KBM-7 (cell line): ENCODE measurements at places on chromosomes 2 and 18.
A peak's percentile ranks its signal among the peaks of the same experiment; 100 is the strongest.

- no peak for DNase-seq
Observed at GRCh38 chr2:223100061-223100511, 48.1 kb downstream of the KCNE4 start.

DNA sequence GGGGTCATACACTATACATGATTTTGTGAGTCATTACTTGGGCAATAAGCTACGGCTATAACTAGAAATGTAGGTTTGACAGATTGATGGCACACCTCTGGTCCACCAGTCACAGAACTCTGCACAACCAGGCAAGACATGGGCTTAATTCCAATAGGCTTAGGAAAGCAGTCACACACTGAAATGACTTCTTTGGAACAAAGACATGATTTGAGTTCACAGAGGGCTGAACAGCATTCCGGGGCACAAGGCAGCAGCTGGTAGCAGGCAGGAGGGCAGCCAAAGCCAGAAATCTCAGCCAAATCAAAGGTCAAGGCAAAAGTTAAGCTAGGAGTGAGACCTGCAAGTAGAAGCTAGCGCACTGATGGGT, 27.4 kb downstream of the FABP1 start:
- no peak for DNase-seq

- DNase-seq = no peak
Observed at GRCh38 chr2:16899958-16900357, 234.3 kb upstream of the CYRIA start.

GRCh38 chr2:198137733-198138132, 333.3 kb downstream of the PLCL1 start:
- no peak for DNase-seq

- DNase-seq = no peak
Observed at GRCh38 chr2:196410008-196410407, 229.5 kb upstream of the CCDC150 start.

GRCh38 chr2:222433332-222434173, 9.2 kb downstream of the SGPP2 start:
- DNase-seq = no peak

DNA sequence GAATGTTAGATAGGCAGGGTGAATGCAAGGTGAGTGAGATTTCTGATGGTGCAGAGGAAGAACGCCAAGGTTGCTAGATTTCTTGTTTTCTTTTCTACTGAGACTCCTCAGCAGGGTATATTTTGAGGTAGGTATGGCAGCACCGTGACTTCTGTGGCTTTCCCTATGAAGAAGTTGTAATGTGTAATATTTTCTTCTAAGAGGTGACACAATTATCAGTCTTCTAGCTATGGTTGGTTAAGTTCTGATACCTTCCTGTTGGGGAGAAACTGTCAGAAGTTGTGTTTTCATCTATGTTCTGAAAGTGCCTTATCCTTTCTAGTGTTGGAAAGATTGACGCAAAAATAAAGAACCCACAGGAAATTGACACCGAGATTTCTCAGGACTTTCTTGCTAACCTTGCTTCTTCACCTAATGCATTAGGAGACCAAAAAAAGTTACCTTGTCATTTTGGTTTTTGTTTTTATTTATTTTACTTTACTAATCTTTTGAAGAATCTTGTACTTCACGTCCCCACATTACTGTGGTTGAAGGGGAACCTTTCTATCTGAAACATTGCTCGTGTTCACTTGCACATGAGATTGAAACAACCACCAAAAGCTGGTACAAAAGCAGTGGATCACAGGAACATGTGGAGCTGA, 11.9 kb downstream of the IL18R1 start:
- no peak for DNase-seq

GRCh38 chr2:11270891-11271290, 73.5 kb downstream of the ROCK2 start:
- no peak for DNase-seq

- DNase-seq = no peak
Observed at GRCh38 chr2:11624893-11625292, 45.1 kb downstream of the NTSR2 start.

- DNase-seq = no peak
Observed at GRCh38 chr18:24515721-24516120, 55.3 kb downstream of the HRH4 start.

- DNase-seq = no peak
Observed at GRCh38 chr2:62643100-62643471, 62.4 kb upstream of the EHBP1 start.

- no peak for DNase-seq
Observed at GRCh38 chr2:71675296-71675695, 221.9 kb downstream of the DYSF start.

DNA sequence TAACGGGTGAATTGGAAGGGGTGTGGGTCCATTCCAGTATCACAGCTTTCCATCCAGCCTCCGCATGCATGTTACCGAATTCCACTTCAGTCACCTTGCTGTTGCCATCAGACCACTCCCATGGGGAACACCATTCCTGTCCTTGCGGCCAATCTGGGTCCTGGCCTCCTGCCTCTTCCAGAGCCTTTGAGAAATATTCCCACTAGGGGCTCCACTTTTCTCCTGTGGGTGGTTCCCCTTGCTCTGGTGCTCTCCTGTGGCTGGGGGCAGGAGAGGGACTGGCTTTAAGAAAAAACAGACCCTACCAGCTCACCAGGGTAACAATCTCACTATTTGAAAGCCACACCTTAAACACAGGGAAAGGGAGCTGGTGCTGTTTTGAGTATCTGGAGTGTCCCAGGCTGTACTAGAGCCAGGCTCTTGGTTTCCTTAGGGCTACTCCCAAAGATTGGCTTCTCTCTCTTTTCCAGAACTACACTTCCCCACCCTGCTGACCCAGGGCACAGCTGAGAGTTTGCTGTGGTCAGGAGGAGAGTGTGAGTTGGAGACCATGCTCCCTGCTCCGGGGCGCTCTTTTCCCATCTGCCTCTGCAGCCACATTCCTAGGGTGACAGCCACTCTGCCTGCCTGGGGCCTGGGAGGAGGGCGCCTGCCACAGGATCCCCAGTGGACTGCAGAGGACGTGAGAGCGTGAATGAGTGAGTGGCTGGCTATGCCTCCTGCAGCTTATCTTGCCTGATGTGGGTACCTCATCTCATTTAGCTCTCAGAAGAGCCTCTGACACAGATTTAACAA, 460.8 kb upstream of the HS6ST1 start:
- DNase-seq = no peak

GRCh38 chr2:84327645-84328249, 131.3 kb downstream of the SUCLG1 start:
- DNase-seq = no peak

GRCh38 chr2:127572841-127573240, 37.4 kb downstream of the MYO7B start:
- DNase-seq = no peak

DNA sequence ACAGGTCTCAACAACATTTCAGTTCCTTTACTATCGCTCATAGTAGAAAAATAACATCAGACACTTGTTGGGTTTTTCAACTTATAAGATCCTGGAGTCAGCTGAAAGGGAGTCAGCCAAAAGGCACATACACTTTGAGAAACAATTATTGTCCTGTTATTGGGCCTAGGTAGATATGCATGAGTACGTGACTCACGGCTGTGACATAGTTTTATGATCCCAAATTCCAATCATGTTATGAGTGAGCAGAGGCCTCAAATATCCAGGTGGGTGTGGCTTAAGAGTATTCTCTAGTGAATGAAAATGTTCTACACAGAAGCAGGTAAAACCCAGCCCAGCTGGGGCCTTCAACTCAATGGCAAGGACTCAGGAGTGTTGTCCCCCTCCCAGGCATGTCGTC, 27.2 kb downstream of the SERPINB8 start:
- no peak for DNase-seq

DNA sequence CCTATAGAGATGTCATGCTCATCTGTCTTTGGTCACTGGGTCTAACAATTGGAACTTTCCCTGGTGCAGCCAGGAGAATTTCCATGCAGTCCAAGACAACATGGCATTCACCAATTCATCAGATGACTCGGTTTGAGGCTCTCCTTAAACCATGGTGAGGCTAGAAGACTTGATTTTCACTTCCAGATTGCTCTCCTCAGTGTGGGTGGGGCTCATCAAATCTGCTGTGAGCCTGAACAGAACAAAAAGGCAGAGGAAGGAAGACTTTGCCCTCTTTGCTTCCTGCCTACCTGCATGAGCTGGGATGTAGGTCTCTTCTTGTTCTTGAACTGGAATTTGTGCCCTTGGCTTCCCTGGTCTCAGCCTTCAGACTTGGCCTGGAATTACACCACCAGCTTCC, 203.4 kb upstream of the TRIB2 start:
- no peak for DNase-seq

DNA sequence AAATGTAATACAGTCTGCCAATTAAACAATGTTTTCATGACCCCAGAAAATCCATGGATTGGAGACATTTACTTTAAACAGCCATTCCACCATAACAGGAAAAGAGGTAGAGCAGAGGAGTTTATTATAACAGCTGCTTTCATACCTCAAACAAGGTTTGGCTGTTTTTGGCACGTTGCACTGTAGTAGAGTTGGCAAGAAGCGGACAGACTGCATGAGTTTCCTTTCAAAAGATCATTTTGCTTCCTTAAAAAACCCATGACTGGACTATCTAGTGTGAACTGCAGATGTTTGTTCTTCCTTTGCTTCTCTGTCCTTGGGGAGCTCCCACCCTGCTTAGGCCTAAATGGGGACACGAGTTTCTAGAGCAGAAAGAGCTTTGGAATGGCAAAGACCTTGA, 108.5 kb upstream of the THOC1 start:
- DNase-seq = no peak

DNA sequence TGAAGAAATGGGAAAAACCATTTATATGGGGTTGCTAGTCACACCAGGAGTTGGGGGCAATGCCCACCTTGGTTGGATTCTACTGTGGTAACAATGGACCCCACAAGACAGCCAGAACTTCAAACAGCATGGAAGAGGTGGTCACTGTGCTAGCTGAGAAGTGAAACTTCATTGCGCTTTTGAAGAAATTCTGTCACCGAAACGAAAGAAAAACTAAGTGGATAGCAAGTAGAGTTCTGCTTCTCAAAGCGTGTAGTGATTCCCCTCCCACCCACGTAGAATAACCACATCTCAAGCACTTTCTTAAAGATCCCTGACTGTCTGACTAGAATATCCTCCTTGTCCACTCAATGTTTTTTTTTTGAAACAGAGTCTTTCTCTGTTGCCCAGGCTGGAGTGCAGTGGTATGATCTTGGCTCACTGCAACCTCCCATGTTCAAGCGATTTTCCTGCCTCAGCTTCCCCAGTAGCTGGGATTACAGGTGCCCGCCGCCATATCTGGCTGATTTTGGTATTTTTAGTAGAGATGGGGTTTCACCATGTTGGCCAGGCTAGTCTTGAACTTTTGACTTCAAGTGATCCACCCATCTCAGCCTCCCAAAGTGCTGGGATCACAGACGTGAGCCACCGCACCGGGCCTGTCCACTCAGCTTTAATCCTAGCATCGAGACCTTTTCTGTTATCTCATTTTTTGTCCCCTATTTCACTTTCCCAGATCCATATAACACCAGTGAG, 30.1 kb upstream of the CCL20 start:
- no peak for DNase-seq

DNA sequence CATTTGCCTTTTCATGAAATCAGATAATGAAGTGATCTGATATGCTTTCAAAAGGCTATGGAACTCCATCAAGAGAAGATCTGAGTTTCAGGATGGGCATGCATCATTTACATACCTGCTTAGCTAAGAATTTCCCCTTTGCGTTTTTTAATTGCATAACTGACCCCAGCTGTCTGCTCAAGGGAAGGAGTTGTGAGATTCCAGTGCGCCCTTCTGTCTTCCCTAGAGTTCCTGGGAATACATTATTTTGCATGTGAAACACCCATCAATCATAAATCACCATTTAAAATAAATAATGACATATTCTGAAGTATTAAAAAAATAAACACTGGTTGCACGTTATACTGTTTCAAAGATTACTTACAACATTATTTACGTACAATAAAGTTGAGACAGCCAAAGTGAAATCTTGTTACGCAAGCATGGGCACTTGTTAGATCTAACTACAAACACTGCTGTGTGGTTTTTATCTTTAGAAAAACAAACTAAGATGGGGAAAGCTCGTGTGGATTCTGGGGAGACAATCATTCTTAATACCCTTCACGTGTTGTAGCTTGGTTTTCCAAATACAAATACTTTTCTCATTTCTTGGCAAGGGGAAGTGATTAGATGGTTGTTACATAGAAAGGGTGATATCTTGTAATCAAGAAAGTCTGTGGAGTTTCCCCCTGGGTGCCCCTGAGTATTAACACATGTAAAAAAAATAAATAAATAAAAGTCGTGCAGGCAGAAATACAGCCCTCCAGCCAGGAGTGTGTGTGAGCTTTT, 125.7 kb upstream of the LMAN1 start:
- no peak for DNase-seq

DNA sequence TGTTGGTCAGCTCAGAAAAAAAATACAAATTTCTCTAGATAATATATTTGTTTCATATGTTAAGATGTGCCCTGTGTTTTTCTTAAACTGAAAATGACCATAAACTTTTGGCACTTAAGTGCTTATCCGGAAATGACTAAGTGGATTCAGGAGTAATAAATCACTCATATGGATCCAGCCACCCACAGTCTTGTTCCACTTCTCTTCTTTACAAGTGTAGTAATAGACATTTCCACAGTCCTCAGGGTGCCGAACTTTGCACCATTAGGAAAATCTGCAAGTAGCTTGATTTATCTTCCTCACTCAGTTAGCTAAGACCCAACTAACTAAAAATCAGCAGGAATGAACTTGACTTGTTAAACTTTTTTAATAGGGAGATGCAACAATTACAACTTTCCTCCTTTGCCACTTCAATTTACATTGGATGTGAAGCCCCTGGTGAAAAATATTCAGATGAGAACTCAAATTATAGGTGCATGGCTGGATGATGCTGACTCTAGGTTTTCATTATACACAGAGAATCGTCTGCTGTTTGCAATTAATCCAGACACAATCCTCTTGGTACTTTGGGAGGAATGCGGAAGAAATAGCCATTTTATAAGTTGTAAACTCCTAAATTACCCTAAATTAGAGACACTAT, 322.5 kb downstream of the ARHGAP15 start:
- DNase-seq = peak; percentile 74

GRCh38 chr18:28571929-28572328, 395.0 kb upstream of the CDH2 start:
- DNase-seq = no peak

- no peak for DNase-seq
Observed at GRCh38 chr2:223751012-223751411, 86.4 kb downstream of the AP1S3 start.

- no peak for DNase-seq
Observed at GRCh38 chr18:48999569-48999968, 48.8 kb upstream of the SMAD7 start.

DNA sequence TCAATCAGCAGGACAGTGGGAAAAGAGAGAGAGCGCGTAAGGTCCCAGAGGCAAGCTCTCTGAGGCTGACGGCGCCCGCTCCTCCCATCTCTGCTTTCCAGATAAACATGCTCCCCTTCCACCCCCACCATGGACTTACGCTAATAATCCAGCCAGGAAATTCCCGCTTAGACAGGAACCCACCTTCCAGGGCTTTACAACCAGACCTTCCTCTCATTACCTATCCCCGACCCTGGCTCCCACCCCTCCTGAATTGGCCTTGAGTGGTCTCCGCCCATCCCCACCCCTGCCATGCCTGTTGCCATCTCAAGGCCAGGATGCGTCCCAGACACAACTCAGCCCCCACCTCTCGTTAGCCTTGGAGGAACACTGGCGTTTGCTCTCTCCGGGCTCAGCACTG, 131.1 kb downstream of the SMAD2 start:
- no peak for DNase-seq
